ENCODE measurements at places on chromosomes 4 and X.

DNA sequence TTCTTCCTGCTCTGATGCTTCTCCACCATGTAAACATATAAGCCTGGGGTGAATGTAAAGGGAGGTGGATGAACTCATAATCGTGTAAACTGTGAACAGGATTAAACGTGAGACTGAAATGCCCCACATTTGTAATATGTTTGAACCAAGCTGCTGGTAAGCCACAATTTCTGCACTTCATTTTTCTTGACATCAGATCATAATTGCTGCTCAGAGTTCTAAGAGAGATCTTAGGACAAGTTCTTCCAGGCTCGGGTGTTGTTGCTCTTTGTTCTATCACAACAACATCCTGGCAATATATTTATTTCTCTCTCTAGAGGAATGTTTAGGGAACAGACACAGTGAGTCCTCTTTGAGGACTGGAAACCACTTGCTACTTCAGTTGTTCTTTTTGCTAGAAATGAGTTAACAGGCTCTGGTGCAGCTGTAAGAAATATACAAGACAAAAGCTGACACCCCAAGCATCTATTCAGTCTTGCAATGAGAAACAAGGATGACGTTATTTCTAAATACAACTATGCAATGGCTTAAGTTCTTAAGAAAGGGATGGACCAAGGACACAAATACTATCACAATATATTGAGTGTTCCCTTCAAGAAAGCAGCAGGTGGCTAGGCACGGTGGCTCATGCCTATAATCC lies 59.6 kb downstream of the LNX1 start:
- no peak for DNase-seq

GRCh38 chrX:42020225-42020624 lies 96.9 kb upstream of the CASK start:
- DNase-seq, result no peak

GRCh38 chrX:97267396-97268181 lies 383.9 kb downstream of the RPA4 start:
- DNase-seq, result no peak

GRCh38 chr4:122555216-122555615 lies 65.7 kb downstream of the IL21 start:
- DNase-seq, result no peak

- DNase-seq, result no peak
Measured at GRCh38 chrX:9859711-9860555, 73.7 kb downstream of the SHROOM2 start.

GRCh38 chr4:80073473-80074008 lies 512 bp upstream of the ANTXR2 start:
- no peak for DNase-seq

DNA sequence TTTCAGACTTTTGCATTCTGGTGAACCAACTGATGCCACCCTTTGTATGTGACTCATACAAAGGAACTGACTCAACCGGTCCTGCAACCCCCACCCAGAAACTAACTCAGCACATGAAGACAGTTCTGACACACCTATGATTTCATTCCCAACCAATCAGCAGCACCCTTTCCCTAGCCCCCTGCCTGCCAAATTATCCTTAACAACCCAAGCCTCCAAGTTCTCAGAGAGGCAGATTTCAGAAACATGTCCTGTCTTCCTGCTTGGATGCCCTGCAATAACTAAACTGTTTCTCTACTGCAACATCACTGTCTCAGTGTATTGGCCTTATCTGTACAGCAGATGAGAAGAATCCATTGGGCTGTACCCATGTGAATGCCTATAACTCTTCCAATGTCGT lies 284.7 kb downstream of the CAMK2D start:
- DNase-seq, result no peak

DNA sequence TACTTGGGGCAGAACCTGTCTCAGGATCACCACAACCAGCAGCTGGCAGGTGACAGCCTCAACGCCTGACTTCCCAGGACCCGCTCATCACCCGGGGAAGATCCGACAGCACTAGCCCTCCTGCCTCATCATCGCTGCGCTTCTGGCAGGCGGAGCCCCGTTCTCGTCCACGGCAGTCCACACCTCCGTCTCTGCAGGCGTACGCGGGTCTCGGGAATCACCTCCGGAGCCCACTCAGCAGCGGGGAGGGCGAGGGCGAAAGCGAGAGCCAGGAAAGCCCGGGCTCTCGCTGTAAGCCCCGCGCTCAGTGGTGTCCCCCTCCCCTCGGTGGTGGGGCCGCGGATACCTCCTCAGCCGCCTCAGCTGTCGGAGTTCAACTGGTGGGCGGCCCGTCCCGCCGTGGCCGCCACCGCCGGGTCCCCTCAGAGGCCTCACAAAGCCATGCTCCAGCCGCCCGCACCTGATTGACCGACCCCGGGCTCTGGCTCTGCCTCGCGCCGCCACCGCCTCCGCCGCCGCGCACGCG lies 518 bp upstream of the CNKSR2 start:
- no peak for DNase-seq

DNA sequence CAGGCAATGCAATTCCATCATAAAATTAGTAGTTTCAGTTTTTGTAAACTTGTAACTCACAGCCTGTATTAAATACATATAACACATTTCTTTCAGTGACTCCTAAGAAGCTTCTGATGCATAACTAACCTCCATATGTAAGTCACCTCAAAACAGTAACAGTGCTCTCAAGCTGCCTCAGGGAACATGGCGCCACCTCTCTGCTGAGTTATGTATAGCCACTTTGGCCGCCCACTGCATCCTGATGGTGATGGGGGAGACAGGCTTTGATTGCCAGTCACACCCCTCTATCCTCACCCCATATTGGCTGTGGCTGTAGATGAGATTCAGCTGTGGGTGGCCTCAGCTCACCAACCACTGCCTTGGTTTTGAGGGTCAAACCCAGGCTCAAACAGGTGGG lies 54.3 kb downstream of the LRBA start:
- no peak for DNase-seq

DNA sequence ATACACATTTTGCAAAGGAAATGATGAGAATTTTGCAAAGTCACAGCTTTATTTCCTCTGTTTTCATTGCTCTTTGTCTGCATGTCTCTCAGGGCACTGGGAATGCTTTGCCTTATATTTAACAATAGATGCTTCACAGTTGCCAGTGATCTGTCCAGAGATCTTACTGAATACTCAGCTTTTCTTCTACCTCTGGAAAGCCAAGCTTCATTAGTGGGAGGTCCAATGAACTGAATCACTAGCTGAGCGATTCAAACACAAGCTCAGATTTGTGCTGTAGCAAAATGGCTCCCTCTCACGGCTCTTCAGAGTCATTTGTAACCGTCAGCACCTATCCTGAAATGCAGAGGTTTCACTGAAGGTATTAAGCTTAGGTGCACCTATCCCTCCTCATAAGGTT lies 138.9 kb downstream of the DCLK2 start:
- DNase-seq, result no peak

DNA sequence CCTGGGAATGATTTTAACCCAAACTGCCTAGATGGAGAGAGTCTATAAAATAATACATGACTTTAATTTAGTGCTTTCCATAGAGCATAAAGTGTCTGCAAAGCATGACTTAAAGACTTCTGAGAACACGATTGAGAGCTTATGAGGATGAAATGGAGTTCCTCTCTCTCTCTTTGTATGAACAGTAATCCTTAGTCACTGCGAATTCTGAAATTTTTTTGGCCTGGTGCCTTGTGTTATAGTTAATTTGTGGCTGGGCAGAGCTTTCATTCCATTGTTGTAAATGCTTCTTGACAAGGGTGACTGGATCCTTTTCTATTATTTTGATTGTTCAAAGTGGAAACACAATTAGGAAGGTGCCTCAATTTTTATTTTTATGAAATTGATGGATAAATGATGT lies 179.5 kb downstream of the CEP135 start:
- DNase-seq, result no peak

GRCh38 chrX:2703991-2704369 lies 12.9 kb downstream of the CD99 start:
- DNase-seq, result no peak

DNA sequence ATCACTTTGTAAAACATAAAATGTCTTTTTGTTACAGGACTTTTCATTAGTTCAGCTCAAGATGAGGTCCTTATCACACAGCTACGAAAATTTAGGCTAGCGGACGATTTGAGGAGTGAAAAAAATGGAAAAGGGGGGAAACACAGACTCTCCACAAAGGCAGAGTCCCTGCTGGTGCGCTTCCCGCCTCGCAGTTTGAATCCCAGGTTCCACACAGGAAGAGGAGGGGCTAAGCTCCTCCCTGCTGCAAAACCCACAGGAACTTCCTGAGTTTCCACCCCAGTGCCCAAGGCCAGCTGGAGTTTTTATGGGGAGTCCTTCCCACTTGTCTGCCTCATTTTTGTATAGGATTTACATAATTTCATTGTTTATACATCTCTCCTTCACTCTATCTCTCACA lies 11.2 kb downstream of the ADAM29 start:
- DNase-seq, result no peak

- peak; percentile 58 for DNase-seq
Measured at GRCh38 chrX:9312922-9313867, 151.7 kb upstream of the TBL1X start.

DNA sequence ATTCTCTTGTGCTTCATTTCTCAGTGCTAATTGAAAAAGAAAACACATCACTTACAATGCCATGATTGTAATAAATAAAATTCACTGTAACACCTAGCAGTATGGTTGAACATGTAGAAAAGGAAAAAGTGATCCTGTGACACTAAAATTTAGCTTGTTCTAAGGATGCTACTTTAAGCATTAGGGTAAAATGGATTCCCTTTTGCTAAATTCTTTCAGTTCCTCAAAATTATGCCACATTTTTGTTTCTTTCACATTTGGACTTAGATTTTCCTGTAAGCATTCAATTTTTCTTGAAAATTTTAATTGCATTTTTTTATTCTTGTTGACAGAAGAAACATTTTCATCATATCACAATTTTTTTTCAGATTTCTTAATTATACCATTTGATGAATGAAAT lies 19.4 kb downstream of the TET2 start:
- no peak for DNase-seq

- DNase-seq, result no peak
Measured at GRCh38 chr4:107913283-107913899, 18.0 kb upstream of the CYP2U1 start.

- no peak for DNase-seq
Measured at GRCh38 chrX:136219893-136220292, 31.3 kb downstream of the MAP7D3 start.

- DNase-seq, result no peak
Measured at GRCh38 chr4:75698162-75698962, 25.2 kb upstream of the G3BP2 start.

DNA sequence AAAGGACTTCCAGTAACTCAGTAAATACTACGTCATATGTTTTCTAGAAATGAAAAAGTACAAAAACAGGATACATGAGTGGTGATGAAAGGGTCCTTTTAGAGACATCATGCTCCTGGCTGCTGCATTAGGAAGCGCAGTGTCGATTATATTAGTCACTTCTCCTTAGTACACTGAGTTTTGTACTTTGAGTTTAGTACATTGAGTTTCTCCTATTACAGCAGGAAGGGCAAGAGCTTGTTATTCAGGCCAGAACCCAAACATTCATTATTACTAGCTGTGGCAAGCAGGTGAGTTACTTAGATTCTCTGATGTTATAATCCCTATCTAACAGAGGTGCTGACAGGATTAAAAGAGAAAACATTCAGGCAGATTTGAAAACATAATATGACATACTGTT lies 21.3 kb downstream of the RPGR start:
- no peak for DNase-seq

- no peak for DNase-seq
Measured at GRCh38 chr4:40055511-40055862, 1.2 kb upstream of the N4BP2 start.

GRCh38 chr4:173231916-173232315 lies 63.3 kb downstream of the GALNT7 start:
- DNase-seq, result no peak

DNA sequence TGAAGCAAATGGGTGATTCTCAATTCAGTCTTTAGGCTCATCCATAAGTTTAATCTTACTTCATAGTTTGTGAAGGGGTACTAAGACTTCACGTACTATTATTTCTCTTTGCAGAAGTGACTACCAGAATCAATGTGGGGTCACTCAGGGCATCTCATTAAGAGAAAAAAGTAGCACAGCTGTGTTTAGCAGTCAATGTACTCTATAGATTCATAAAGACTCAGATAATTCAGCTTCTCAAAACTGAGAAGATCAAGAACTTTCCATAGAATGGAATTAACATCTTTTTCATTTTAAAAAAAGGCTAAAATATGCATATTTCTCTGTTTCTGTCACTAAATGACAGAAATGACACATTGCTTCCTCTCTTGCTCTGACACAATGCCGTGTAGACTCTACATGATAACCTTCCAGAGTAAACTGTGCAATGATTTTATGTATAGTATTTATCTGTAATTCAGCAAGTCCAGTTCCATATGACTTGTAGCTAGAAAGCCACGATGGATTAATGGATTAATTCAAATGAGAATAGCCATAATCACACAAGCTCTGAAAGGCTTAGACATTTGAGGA lies 20.3 kb upstream of the LSM6 start:
- DNase-seq, result no peak

DNA sequence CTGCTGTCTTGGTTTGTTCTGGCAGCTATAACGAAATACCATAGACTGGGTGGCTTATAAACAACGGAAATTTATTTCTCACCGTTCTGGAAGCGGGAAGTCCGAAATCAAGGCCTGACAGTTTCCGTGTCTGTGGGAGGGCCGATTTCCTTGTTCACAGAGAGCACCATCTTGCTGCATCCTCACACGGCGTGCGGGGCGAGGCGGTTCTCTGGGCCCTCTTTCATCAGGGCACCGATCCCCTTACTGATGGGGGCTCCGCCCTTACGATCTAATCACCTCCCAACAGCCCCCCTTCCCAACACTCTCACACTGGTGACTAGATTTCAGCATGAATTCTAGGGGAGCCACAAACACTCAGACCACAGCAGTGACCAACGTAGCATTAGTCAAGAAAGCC lies 578.3 kb upstream of the FAT1 start:
- no peak for DNase-seq

GRCh38 chrX:103453655-103454054 lies 65.6 kb downstream of the RAB40A start:
- DNase-seq, result no peak

GRCh38 chr4:72987741-72988729 lies 81.5 kb downstream of the COX18 start:
- DNase-seq, result no peak

- DNase-seq, result no peak
Measured at GRCh38 chr4:63795301-63795700, 613.9 kb downstream of the TECRL start.

DNA sequence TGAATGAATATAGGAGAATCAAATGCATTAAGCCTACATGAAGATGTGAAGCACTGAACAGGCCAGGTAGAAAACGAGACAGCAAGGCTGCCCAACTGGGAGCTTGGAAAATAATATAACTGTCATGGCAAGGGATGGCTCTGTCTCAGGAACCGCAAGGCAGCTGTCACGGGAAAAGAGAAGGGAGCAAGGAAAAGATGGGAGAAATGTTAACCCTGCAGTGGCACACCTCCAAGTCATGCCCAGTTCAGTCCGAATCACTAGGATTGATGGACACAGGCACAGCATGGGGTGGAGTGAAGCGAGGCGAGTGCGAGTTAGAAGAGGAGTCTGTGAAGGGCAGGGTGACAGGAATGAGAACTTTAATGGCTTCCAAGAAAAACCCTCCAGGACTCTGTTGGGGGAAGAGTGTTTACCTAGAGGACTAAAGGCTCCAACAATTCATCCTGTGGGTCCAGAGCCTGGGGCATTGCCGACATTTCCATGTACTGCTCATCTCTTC lies 144.1 kb upstream of the ETNPPL start:
- DNase-seq, result no peak

GRCh38 chr4:100716416-100716815 lies 198.6 kb upstream of the EMCN start:
- DNase-seq, result no peak

- no peak for DNase-seq
Measured at GRCh38 chr4:175252642-175253041, 334.5 kb downstream of the ADAM29 start.

Measured in activated naive CD4-positive, alpha-beta T cell (primary cell).